ENCODE measurements at places on chromosomes 7 and 10. TPM values are rescaled to one million over a fixed set of nuclear protein-coding genes. Genes with fewer than 3 reads are reported as not detected.

The CRHR2 gene
- total RNA-seq: not detected

The MCM10 gene
- total RNA-seq: 65.4 TPM

DNA sequence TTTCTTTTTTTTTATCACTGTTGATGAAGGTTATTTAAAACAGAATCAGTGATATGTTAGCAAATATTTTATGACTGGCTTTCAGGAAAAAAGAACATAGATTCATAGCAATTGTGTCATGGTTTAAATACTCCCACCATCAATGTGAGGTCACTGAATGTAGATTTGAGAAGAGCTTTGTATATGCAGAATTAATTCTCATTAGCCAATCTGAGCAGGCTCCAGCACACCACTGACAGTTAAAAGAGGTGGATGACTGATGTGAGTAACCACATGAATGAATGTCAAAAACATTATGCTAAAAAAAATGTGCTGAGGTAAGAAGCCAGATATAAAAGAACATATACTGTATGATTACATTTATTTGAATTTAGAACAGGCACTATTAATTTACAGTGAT is 174.8 kb upstream of the KAT6B start:
- H3K36me3 ChIP-seq: peaks cover 5% of the 10 kb centered on the region
- H3K27ac ChIP-seq: no peak overlapping the region
- no peak overlapping the region for H3K4me3 ChIP-seq
- no peak for DNase-seq

DNA sequence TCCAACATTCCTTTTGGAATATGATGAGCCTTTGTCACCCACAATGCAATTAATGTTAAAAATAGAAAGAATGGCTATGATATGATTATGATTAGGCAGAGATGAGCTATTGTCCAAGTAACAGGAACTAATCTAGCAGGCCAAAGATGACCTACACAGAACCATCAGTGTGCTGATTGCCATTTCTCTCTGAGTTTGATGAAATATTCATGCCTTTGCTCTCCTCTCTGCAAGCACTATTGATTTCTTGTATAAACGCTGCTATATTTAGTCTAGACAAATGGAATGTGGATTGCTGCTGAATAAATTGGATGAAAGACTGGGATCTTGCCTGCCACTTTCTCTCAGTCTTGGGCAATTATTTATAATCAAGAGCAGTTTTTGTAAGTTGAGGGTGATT is 85.4 kb downstream of the HDAC9 start:
- no peaks in the 10 kb centered on the region for H3K27me3 ChIP-seq
- H3K4me1 ChIP-seq: no peaks in the 10 kb centered on the region
- H3K4me3 ChIP-seq: no peak overlapping the region
- no peak for DNase-seq
- no peaks in the 10 kb centered on the region for H3K36me3 ChIP-seq

The ZNF25 gene
- total RNA-seq: 5.3 TPM

The PLXDC2 gene
- total RNA-seq: not detected

Measured in activated CD4-positive, alpha-beta T cell treated with anti-CD3 and anti-CD28 coated beads, Interleukin-2, amount 10 ng/mL, durations not matched to agents 7 days and 5 days (primary cell).